ENCODE measurements at places on chromosomes 3 and 15.

- no peak for DNase-seq
These were observed 589.7 kb upstream of the KCNMB2 start for GRCh38 chr3:177946497-177946896.

GRCh38 chr3:35338186-35338585 is 301.1 kb upstream of the ARPP21 start:
- no peak for DNase-seq

GRCh38 chr15:73873889-73874511 is 636 bp downstream of the TBC1D21 start:
- peak; percentile 56 for DNase-seq

- no peak for DNase-seq
These were observed 18.9 kb upstream of the ANO10 start for GRCh38 chr3:43640681-43641080.

- DNase-seq, result no peak
These were observed 25.2 kb downstream of the ST8SIA2 start for GRCh38 chr15:92418864-92419263.

DNA sequence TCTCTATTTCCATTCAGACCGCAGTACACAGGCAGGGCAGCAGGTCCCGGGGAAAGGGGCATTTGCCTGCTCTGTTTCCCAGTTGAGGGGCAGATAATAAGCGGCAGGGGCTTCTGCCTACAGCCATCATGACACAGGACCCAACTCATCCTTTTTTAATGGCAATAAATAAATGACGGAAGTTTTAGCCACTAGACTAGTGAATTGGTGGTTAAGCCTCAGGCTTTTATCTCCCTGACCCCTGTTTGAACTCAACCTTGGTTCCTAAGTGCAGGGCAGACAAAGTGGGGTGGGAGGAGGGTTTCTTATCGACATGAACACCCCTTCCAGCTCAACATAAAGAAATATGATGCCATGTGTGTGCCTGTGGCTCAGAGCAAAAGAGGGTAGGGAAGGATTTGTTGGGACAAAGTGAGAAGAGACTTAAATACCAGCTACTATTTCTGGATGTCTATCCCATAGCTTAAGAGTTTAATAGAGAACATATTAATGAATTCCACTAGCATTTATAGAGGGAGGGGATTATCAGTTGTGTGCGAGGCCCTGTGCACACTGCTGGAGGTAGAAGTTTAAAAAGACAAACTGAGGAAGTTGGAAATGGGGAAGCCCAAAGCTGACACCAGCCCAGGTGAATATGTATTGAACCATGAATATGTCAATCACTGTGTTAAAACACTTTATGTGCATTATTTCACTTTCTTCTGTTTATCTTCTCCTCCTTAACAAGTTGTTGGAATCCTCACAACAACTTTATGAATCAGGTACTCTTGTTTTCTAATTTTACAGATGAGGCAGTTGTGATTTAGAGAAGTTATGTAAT is 939.4 kb downstream of the MCTP2 start:
- DNase-seq, result no peak

- no peak for DNase-seq
These were observed 110.6 kb downstream of the LPP start for GRCh38 chr3:188264226-188265207.

- DNase-seq, result no peak
These were observed 3.2 kb upstream of the GABRR3 start for GRCh38 chr3:98038286-98038685.

- DNase-seq, result no peak
These were observed at the start of gene MORC1 for GRCh38 chr3:109117939-109118338. TSS of gene MORC1 (minus strand) at chr3:109118134. CDS start at chr3:109118059, 75 bp downstream.

GRCh38 chr3:53772562-53772961 is 73.7 kb downstream of the CHDH start:
- no peak for DNase-seq

DNA sequence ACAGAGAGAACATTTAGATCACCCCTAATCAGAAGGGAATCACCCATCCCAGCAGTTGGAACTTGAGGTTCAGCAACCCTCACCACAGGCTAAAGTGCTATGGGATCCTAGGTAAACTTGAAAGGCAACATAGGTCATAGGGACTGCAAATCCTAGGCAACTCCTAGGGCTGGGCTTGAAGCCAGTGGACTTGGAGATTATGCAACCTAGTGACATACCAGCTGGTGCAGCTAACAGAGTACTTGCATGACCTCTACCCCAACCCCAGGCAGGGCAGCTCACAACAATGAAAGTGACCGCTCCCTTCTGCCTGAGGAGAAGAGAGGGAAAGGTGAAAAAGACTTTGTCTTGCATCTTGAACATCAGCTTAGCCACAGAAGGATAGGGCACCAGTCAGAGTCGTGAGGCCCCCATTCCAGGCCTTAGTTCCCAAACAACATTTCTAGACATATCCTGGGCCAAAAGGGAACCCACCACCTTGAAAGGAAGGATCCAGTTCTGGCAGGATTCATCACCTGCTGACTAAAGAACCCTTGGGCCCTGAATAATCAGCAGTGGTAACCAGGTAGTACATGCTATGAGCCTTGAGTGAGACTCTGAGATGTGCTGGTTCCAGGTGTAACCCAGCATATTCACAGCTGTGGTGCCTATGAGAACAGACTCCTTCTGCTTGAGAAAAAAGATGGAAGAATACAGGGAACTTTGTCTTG is 37.6 kb upstream of the FBN1 start:
- peak; percentile 86 for DNase-seq

GRCh38 chr3:12831301-12831866 is 10.0 kb downstream of the RPL32 start:
- no peak for DNase-seq

- DNase-seq, result no peak
These were observed 3.5 kb upstream of the ISG20 start for GRCh38 chr15:88635318-88635717.

- no peak for DNase-seq
These were observed 408.5 kb upstream of the SUCLG2 start for GRCh38 chr3:68062926-68063325.

DNA sequence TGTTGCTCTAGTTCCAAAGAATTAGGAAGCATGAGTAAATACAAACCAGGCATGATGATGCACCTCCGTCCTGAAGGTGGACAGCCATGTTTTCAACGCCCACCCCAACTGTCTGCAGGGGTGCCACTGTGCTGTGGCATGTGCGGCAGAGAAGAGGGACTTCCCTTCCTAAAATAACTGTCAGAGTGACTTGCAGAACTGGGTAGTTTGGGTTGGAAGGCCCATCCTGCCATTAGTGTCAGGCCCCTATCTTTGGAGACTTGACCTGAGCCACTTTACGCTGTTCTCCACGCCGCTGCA is 17.4 kb upstream of the STAB1 start:
- DNase-seq, result no peak

GRCh38 chr15:34942363-34942762 is 27.2 kb downstream of the AQR start:
- no peak for DNase-seq

GRCh38 chr3:131555456-131555855 is 52.7 kb upstream of the MRPL3 start:
- no peak for DNase-seq

DNA sequence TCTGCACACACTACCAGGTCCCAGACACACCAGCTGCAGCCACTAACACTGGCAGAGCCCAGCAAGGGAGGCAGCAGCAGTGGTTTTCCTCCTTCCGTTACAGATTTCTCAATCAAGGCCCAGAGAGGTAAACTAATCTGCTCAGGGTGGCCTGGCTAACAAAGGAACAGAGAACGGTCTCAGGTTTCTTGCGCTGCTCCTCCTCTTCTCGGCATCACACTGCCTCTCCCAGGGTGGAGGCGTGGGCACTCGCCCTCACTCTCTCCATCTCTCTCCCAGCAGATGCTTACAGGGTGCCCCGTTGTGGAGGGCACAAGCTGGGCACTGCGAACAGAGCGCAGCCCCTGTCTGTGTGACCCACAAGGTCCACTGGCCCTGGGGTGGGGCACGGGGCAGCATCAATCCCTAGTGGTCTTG is 228.7 kb downstream of the VPS13C start:
- no peak for DNase-seq

DNA sequence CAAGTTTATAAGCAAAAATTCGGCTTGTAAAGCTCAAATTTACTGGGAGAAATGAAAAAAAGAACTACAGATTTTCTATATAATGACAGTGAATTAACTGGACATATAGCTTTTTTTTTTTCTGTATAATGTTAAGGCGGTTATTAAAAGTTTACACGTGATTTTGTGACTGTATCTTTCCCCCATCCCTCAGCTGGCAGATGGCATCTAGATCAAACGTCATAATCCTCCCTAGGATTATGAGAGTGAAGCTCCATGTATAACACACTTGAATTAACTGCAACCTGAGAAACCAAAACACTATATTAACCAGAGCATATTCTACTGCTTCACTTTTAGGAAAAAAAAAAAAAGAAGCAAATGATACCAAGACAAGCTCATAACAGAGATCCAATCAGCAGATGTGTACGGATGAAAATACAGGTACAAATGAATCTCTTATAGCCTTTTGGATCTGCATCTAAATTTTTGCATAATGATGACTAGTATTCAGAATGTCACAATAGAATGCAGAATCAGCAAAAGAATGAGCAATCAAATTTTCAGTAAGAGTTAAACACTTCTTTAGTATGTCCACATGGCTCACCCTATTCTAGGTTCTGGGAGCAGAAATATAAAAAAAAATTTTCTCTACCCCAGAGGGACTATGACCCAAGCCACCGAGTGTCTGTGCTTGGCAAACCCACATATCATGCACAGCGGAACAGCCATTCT is 12.4 kb downstream of the MOBP start:
- DNase-seq, result no peak

DNA sequence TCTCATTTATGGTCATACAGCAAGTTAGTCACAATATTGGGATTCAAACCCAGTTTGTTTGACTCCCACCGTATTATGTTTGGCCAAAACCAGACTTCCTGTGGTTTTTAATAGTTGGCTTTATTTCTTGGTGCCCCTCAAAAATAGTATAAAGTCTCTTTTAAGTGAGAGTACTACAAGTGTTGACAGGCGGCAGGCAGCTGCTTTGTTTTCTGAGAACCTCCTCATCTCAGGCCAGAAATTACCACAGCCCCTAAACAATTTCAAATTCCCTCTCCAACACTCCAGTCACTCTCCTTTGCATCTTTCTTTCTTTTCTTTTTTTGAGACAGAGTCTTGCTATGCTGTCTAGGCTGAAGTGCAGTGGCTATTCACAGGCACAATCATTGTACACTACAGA is 121.5 kb downstream of the POLR2M start:
- DNase-seq, result no peak

GRCh38 chr3:177197727-177198460 is 612 bp upstream of the TBL1XR1 start:
- DNase-seq, result no peak

GRCh38 chr15:60172143-60172542 is 168.0 kb downstream of the FOXB1 start:
- DNase-seq, result no peak

DNA sequence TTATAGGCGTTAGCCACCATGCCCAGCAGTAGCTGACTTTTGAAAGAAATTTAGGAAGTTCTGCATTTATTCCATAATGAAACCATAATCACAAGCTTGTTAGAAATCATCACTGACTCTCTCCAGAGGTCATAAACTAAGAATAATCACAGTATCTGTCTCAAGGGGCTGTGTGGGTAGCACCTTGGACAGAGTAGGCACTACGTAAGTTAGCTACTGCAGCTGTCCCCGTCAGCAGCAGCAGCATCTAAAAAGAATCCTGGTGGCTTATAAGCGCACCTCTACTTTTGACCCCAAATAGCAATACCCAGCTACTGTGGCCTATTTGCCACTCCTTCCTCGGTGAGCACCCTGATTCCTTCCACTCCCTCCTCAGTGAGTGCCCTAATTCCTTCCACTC is 57.8 kb upstream of the RPL35A start:
- no peak for DNase-seq

- no peak for DNase-seq
These were observed 90.6 kb downstream of the TNFAIP8L3 start for GRCh38 chr15:51004103-51004551.

DNA sequence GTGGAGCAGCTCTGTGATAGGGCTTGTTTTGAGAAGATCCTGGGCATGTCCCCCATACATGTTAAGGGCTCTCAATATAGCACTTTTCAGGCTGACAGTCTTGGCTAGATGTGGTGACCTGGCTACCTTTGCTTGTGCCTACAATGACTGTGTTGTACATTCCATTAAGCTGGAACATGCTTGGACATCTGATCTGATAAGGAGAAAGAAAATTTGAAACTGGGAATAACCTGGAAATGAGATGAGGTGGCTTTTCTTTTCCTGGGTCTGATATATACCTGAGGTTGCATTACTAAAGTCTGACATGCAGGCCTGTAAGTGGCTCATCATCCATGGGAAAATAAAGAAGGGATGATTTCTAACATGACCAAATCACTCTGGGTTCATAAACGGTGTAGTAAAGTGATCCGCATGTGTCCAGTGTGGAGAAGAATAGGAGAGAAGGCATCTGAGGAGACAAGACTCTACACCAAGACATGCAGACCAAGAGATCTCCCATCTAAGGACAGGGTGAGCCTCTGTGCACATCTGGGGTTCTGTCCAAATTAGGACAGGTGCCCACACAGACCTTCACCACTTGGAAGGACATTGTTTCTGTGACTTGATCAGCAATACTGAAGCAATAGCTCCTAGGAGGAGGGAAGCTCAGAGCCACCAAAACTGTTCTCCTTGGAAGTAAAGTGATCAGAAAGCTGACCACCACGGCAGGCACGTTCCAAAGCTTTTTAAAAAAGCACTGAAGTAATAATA is 62.0 kb downstream of the KLHL6 start:
- DNase-seq, result no peak

GRCh38 chr3:194277104-194277785 is 73.9 kb downstream of the CPN2 start:
- DNase-seq, result no peak

DNA sequence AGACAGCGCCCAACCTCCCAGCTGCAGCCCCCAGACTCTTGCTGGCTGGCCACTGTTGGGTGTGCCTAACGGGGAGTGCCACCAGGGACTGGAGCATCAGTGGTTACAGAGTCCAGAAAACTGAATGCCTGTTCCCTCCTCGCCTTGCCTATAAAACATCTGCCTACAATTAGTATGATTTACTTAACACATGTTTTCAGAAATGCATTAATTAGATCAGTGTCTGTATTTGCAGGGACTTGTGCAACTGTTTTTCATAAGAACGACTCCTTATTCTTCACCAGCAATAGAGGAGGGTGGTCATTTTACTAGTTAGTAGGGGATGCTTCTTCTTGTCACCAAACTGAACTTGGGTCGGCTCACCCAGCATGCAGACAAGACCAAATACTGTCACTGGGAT is 248.7 kb downstream of the GABRG3 start:
- DNase-seq, result no peak

- DNase-seq, result no peak
These were observed 179.8 kb downstream of the ZPLD1 start for GRCh38 chr3:102614585-102614984.

GRCh38 chr3:108053067-108053466 is 37.8 kb downstream of the CD47 start:
- DNase-seq, result peak; percentile 98

DNA sequence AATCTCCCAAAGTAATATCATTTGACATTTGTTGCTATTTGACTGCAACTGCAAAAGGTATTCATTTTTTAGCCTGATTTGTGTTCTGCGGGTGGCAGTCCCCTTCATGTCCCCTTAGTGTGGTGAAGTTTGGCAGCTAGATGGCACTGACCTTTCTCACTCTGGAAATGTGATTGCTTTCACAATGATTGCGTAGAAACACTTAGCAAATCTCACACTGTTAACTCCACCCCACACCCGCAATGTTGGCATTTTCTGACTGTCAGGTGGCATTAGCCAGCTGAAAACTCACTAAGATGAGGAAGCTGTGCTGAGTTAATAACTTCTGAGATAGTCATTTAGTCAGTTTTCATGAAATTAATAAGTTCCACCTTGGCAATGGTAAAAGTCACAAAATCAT is 76.9 kb downstream of the TRIM69 start:
- DNase-seq, result no peak

All from LNCaP clone FGC (cell line).